ENCODE measurements at places on chromosomes 4 and X. TPM values are rescaled to one million over a fixed set of nuclear protein-coding genes. Genes with fewer than 3 reads are reported as not detected.

CDS1 gene
- total RNA-seq, result 0.75 TPM

BRS3 gene
- not detected for total RNA-seq

HSFX2 gene
- not detected for total RNA-seq

NUDT11 gene
- total RNA-seq, result 2.8 TPM

ADH1B gene
- total RNA-seq, result not detected

PLK4 gene
- total RNA-seq, result 21.3 TPM

GATA1 gene
- not detected for total RNA-seq

SLC9B1 gene
- not detected for total RNA-seq

SCD5 gene
- 6.6 TPM for total RNA-seq

USP17L18 gene
- not detected for total RNA-seq

CITED1 gene
- total RNA-seq, result 1.2 TPM

MOB1B gene
- 7.3 TPM for total RNA-seq

CT45A3 gene
- not detected for total RNA-seq

HSD17B13 gene
- 0.07 TPM for total RNA-seq

NLGN3 gene
- total RNA-seq, result 1.3 TPM

CXXC4 gene
- not detected for total RNA-seq

FAAH2 gene
- 0.18 TPM for total RNA-seq

ADH7 gene
- not detected for total RNA-seq

All from A549 treated with ZK216348 at 1 μM for 4 hours (cell line).